ENCODE measurements at places on chromosomes 7 and 10. TPM values are rescaled to one million over a fixed set of nuclear protein-coding genes. Genes with fewer than 3 reads are reported as not detected.

Gene ADRA2A
- under 0.01 TPM for total RNA-seq

Gene KAZALD1
- 22.4 TPM for total RNA-seq

Gene ARMC3
- total RNA-seq, result not detected

Gene FANK1
- total RNA-seq, result 5.4 TPM

Gene NUDT1
- 16.3 TPM for total RNA-seq

Gene SEMA3A
- 81.9 TPM for total RNA-seq

Gene ARHGEF35
- total RNA-seq, result 1.5 TPM

Gene MYO1G
- under 0.01 TPM for total RNA-seq

Gene ADAM22
- 0.28 TPM for total RNA-seq

Gene CALN1
- total RNA-seq, result not detected

Gene TMEM140
- total RNA-seq, result 18.6 TPM

Gene PALD1
- total RNA-seq, result 0.56 TPM

Gene TAS2R4
- 0.19 TPM for total RNA-seq

Gene WASHC2C
- total RNA-seq, result 14.4 TPM

Gene GOLGA7B
- total RNA-seq, result not detected

Gene SHH
- total RNA-seq, result under 0.01 TPM
